ENCODE measurements at places on chromosomes 2 and 18.

GRCh38 chr2:54723996-54724559, 616 bp downstream of the EML6 start:
- DNase-seq, result no peak

DNA sequence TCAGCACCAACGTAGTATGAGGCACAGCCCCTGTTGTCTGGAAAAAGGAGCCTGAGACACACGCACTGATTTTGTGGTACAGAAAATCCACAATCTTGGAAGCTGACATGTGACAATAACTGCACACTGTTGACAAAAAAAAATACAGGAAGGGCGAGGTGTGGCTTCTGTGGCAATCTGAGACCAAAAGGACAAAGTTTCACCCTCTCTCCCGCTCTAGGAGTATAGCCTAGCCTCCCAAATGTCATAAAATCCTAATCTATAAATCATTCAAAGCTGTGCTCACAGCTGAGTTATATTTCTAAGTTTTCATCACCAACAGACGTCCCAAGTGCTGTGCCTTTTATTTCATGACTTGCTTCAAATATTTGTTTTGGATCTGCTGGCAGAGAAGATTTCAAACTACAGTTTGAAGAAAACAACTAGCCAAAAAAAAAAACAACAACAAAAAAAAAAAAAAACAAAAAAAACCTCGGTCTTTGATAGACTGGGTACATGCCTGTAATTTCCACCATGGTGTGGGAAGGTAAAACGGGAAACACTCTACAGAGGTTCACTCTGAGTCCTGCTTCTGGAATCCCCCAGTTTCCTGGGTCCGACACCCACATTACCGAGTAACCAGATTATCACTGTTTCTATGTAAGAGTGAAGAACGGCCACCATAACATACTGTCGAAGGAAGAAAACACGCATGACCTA, 61.0 kb downstream of the C2orf76 start:
- DNase-seq, result no peak

GRCh38 chr2:217774232-217774631, 228.6 kb downstream of the TNS1 start:
- no peak for DNase-seq

DNA sequence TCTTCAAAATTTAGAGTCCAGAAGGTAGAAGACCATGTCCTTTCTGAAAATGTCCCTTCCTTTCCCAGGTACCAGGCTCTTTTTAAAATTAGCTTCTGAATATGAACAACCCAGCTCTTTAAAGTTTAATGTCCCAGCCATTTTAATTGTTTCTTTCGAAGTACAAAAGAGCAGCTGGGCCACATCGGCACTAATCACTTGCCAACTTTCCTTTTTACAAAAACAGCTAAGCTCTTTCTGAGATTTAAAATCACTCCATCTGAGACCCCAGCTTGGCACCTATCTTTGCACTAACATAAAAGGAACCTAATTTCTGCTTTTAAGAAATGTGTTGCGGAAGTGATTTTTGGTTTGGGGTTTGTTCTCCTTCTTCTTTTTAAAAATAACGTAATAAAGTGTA, 2.6 kb downstream of the BOD1L2 start:
- no peak for DNase-seq

- DNase-seq, result no peak
These were observed 129.9 kb upstream of the HS6ST1 start for GRCh38 chr2:128448331-128449225.

GRCh38 chr2:29270701-29271121, 155.5 kb downstream of the CLIP4 start:
- DNase-seq, result no peak

GRCh38 chr18:25299426-25300300, 52.3 kb downstream of the ZNF521 start:
- peak; percentile 61 for DNase-seq

DNA sequence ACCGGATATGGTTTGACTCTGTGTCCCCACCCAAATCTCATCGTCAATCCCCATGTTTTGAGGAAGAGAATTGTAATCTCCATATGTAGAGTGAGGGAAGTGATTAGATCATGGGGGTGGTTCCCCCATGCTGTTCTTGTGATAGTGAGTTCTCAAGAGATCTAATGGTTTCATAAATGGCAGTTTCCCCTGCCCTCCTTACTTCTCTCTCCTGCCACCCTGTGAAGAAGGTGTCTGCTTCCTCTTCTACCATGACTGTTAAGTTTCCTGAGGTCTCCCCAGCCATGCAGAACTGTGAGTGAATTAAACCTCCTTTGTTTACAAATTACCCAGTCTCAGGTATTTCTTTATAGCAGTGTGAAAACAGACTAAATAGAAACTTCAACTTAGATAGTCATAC, 69.5 kb downstream of the SESTD1 start:
- no peak for DNase-seq

DNA sequence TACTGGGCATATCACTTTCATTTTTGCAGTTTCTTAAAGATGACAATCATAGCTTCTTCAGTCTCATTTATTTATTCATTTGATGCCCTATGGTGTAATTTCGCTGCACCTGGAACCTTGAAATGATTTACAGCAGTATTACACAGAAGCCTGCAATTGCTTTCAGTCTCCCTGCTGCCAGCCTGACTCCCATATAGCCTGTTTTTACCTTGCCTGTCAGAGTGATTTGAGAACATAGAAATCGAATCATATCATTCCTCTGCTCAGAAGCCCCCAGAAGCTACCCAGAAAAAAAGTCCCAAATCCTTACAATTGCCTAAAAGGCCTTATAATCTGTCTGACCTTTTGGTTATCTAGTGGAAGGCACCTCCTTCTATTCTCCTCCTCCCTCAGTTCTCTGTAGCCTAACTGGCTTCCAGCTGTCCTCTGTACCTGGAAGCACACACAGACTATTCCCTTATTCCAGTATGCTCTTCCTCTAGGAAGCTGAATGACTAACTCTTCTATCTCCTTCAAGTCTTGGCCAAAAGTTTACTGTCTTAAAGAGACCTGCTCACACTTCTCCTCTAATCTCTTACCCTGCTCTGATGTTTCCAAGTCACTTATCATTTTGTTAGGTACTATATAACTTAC, 12.6 kb downstream of the SCN3A start:
- DNase-seq, result no peak

- DNase-seq, result no peak
These were observed 42.5 kb upstream of the ACAA2 start for GRCh38 chr18:49855711-49856415.

DNA sequence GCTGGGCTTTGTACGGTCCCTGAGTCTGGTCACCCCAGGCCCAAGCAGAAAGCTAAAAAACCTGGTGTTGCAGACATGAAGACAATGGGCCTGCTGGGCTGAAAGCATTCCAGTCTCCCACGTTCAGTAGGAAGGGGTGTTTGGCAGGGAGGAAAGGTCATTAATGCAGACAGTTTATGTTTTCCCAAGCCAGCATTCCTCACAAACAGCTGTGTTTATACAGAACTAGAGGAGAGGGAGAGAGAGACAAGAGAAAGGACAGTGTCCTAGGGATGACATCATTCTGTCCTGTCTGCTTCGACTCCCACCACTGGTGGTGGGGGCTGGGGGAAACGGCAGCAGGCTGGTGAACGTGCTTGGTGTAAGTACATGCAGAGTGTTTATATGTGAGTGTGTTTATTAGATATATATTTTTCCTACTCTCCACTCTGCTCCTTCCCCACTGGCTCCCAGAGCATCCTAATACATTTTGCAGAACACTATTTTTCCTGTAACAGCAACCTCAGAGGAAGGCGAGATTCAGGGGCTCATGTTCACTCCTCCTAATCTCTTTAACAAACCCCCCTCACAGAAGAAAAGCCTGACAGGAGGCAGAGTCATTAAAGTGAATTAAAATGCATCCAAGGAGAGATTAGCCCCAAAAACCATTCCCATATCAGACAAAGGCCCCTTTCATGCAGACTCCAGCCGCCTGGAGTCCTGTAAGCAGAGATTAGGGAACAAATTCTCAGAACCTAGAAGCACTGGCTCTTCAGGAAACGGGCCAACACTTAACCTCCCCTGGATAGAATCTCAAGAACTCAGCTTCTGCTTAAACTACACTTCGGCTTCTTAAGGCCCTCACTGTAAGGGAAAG, 380.4 kb downstream of the TNS1 start:
- peak; percentile 88 for DNase-seq

- DNase-seq, result no peak
These were observed 329.3 kb downstream of the TXNL1 start for GRCh38 chr18:56309104-56309503.

DNA sequence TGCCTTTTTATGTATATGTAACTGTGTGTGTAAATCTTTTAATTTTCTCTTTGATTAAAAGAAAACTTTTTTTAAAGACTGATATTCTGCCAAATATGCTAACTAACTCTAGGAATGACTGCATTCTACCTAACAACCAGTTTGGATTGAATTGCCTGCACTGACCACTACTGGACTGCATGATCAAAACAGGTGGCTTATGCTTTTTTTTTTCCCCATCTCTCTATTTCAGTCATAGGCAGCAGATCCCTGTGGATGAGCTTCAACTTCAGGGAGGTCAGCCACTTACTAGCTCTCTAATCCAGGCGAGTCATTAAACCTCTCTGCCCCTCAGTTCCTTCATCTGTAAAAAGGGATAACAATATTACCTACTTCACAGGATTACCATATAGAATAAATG, 138.6 kb upstream of the SERTAD2 start:
- no peak for DNase-seq

DNA sequence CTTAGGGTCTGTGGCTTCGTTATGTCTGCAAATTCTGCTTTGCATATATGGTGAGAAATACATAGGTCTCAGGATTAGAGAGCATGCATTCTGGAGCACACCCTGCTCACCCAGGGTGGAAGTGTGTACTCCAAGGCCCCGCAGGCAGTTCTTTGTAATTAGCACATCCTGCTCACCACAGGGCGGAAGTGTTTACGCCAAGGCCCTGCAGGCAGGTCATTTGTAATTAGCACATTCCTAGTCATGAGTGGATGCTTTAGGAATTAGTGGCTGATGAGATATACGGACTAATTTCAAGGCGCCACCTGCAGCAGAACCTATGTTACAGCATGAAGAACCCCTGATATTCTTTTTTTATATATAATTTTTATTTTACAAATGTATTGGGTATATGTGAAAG, 4.2 kb downstream of the ALLC start:
- no peak for DNase-seq

GRCh38 chr18:9009703-9010488, 92.6 kb upstream of the NDUFV2 start:
- no peak for DNase-seq

DNA sequence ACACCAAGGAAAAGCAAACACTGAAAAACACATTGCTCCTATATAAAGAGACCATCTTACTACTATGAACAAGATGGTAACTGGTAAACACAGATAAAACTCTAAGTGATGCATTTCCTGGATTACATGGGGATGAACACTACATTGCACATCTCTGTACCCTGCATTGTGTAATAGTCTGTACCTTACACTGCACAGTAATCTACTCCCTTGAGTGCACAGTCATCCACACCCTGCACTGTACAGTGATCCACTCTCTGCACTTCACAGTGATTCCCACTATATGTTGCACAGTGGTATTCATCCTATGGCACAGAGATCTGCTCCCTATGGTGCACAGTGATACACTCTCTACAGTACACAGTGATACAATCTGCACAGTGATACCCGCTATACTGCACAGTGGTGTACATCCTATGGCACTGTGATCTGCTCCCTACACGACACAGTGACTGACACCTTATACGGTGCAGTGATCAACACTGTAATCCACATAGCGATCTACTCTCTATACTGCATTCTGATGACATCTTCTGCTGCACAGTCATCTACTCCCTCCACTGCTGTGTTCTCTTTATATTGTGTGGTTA, 462.2 kb upstream of the RGPD4 start:
- no peak for DNase-seq

DNA sequence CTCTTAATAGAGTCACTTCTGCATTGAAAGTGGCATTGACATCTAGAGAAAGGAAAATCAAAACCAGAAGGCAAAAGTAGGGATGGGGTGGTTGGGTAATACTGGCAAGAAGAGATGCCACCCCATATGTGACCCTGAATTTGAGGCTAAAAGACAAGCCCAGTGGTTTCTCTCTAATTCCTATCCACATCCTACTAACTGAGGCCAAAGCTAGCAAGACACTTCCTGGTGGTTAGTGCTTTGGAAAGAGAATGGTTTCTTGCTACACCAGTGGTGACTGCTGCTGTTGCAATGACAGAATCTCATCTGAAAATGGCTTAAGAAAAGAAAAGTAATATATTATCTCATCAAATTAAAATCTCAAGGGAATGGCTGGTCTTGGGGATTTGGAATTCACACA, 640.6 kb downstream of the EPHA4 start:
- DNase-seq, result no peak

DNA sequence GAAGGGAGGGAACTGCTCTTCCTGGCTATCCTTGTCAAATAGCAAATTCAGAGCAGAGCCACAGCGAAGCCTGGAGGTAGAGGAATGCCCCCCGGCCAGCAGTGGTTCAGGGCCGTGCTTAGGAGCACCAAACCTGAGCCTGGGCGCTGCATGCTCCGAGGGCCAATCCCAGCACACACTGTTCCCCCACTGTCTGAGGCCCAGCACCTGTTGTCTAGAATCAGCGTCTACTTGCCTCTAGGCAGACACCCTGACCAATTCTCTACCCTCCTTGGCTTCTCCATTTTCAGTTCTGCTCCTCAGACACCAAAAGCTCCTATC, 177.6 kb upstream of the PKDCC start:
- no peak for DNase-seq

GRCh38 chr18:65091744-65092329, 659.0 kb upstream of the CDH7 start:
- no peak for DNase-seq

All from BJ (cell line).